ENCODE measurements at places on chromosomes 7 and 10. TPM values are rescaled to one million over a fixed set of nuclear protein-coding genes. Genes with fewer than 3 reads are reported as not detected.

The C10orf143 gene
- 0.79 TPM for total RNA-seq

The GBX1 gene
- 1.3 TPM for total RNA-seq

The SVOPL gene
- total RNA-seq, result 0.79 TPM

The CYP2C19 gene
- total RNA-seq, result 0.22 TPM

The PTF1A gene
- total RNA-seq, result 0.22 TPM

The TMEM140 gene
- total RNA-seq, result 3.4 TPM

The IDI2 gene
- total RNA-seq, result 0.11 TPM

The MEPCE gene
- total RNA-seq, result 18.5 TPM

DNA sequence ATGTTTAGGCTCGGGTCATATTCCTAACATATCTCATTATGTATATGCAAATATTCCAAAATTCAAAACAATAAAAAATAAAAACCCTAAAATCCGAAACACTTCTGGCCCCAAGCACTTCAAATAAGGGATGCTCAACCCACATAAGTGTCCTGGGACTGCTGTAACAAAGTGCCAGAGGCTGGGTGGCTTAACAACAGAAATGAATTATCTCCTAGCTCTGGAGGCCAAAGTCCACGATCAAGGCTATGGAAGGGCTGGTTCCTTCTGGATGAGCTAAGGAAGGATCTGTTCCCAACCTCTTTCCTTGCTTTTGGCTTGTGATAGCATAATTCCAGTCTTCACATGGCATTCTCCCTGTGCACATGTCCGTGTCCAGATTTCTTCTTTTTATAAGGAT lies 181.6 kb upstream of the NFE2L3 start:
- H3K27me3 ChIP-seq, result no peaks in the 10 kb centered on the region
- H3K27ac ChIP-seq, result no peak overlapping the region
- no peaks in the 10 kb centered on the region for H3K4me1 ChIP-seq
- H3K4me3 ChIP-seq, result no peak overlapping the region

- H3K36me3 ChIP-seq, result no peaks in the 10 kb centered on the region
- no peak overlapping the region for H3K27ac ChIP-seq
- DNase-seq, result no peak
Observed at GRCh38 chr10:131729361-131729760, 171.4 kb upstream of the PPP2R2D start.

DNA sequence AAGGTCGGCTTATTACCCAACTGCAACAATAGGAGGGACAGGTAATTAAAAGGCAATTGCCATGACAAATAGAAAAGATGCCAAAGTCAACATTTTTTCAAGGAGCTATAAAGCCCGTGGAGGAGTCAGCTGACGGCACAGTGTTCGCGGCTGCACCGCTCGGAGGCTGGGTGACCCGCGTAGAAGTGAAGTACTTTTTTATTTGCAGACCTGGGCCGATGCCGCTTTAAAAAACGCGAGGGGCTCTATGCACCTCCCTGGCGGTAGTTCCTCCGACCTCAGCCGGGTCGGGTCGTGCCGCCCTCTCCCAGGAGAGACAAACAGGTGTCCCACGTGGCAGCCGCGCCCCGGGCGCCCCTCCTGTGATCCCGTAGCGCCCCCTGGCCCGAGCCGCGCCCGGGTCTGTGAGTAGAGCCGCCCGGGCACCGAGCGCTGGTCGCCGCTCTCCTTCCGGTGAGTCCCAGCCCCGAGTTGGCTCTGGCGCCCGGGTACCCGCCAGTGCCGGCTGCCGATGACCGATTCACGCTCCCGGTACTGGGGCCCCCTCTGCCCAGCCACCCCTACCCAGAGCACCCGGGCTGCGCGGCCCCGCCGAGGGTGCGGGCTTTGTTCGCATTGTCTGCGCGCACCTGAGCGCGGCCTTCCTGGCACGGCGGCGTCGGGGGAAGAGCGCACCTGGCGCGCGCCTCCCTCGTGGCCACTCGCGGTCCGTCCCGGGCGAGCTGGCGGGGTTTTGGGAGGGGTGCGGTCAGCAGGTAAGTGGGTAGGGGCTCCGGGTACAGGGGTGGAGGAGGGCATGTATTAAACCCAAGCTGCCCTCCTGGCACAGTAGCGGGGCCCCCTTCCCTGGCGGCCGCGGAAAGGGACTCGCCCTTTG lies at the start of gene VWA2:
VWA2 (plus strand) TSS at position 138 of the 877 bp plus-strand sequence. CDS start 9,460 bp downstream, outside the sequence.
- H3K4me3 ChIP-seq, result peak within 1 kb of the TSS; percentile 20
- peak within 1 kb of the TSS; percentile 15 for H3K27ac ChIP-seq
- H3K27me3 ChIP-seq, result peaks cover 43% of the 10 kb centered on the region
- no peaks in the 10 kb centered on the region for H3K36me3 ChIP-seq

DNA sequence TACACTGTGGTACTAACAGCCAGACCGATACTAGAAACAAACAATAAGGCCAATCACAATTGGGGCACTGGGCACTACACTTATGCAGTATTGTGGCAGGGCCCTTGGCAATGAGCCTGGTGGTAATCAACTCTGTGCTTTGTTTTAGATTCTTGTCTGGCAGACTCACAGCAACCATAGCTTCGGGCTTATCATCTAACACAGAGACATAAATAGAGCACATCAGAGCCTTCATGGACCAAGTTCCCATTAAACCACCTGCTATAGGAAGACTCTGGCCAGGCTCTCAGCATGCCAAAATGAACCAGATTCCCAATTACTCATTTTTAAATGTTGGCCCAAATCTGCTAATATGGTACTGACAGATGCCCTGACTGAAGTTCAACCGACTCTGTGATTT lies 218.6 kb downstream of the DGKI start:
- DNase-seq, result no peak
- no peak overlapping the region for H3K27ac ChIP-seq
- H3K4me3 ChIP-seq, result no peak overlapping the region
- no peaks in the 10 kb centered on the region for H3K27me3 ChIP-seq

- H3K4me1 ChIP-seq, result peaks cover 52% of the 10 kb centered on the region
- no peaks in the 10 kb centered on the region for H3K36me3 ChIP-seq
- peaks cover 36% of the 10 kb centered on the region for H3K27me3 ChIP-seq
- no peak overlapping the region for H3K27ac ChIP-seq
- no peak for DNase-seq
- no peak overlapping the region for H3K4me3 ChIP-seq
Observed at GRCh38 chr10:43265799-43266721, 805 bp downstream of the RASGEF1A start.

DNA sequence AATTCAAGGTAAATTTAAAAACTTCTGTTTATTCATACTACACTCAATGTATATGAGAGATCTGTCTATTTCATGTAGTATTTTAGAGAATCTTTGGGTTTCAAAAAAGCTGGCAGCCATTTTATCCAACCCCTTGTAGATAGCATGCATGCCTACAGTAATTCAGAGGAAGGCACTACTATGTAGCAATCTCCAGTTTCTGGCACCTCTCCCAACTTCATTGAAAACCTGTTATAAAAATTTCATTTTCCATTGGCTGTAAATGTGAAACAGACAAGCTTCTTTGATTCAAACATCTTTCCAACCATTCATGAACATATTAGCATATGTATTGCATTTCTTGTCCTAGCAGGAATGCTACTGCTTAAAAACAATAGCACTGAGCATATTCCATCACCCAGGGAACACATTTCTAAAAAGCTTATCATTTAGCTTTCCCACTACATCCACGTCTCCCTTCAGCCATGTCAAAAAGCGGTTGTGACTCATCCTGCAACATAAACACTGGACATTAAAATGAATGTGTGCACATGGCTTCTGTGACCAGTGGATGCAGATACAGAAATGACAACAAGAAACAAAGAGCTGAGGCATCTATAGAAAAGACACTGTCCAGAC lies 330.4 kb upstream of the AOAH start:
- no peak overlapping the region for H3K27ac ChIP-seq
- H3K27me3 ChIP-seq, result no peaks in the 10 kb centered on the region
- no peak overlapping the region for H3K4me3 ChIP-seq
- no peaks in the 10 kb centered on the region for H3K4me1 ChIP-seq
- DNase-seq, result no peak

DNA sequence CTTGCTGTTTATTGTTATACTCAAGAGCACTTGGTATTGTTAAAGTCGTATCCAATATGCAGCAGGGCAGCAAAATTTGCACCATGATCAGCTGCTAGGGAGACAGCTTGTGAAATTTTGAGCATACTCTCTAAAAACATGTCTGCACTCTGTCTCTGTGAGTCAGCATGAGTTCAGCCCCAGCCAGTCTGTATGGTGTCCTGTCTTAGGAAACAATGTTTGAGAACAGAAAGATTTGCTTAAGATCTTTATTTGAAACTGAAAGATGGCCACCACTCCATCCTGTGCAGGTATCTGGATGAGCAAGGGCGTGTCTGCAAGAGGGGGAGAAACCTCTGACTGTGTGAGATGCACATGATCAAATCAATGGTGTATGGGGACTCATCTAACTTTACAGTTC lies 97.1 kb downstream of the GNAI1 start:
- no peaks in the 10 kb centered on the region for H3K27me3 ChIP-seq
- H3K27ac ChIP-seq, result no peak overlapping the region
- DNase-seq, result no peak
- no peaks in the 10 kb centered on the region for H3K4me1 ChIP-seq
- no peak overlapping the region for H3K4me3 ChIP-seq

GRCh38 chr10:15189133-15189885 lies 20.8 kb upstream of the NMT2 start:
- H3K36me3 ChIP-seq, result peaks cover 2% of the 10 kb centered on the region
- no peaks in the 10 kb centered on the region for H3K27me3 ChIP-seq
- no peak overlapping the region for H3K4me3 ChIP-seq
- H3K4me1 ChIP-seq, result no peaks in the 10 kb centered on the region
- no peak overlapping the region for H3K27ac ChIP-seq

DNA sequence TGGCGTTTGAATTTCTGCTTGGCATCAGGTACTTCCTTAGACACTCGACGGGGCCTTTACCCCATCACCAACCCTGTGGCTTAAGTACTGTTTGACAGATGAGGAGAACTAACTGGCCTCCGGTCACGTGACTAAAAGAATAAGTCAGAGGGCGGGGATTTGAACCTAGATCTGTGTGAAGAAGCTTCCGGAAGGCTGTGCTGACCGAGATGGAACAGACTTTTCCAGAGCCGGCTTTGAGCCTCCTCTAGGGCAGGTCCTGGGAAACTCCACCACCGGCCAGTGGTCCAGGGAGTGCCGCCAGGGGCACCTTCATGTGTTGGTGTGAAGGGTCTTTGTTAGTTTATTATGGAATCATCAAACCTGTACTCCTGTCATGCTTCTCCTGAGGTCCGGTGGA lies 26.9 kb downstream of the CAMK1D start:
- no peak overlapping the region for H3K27ac ChIP-seq
- no peaks in the 10 kb centered on the region for H3K27me3 ChIP-seq

DNA sequence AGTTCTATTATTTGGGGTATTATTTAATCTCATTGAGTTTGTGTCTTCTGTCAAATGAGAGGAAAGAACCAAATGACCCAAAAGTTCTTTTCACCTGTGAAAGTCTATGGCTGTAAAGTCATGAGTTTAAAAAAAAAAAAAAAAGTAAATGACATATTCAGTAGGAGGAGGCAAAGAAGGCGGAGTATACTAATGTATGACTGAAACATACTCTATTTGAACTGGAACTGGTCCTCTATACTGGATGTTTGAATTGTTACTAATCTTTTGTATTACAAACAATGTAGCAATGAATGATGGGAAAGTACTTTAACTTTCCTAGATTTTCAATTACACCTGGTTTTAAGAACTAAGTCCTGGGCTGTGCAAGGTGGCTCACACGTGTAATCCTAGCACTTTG lies 24.9 kb upstream of the GSAP start:
- no peak overlapping the region for H3K4me3 ChIP-seq
- no peaks in the 10 kb centered on the region for H3K27me3 ChIP-seq
- H3K4me1 ChIP-seq, result no peaks in the 10 kb centered on the region

DNA sequence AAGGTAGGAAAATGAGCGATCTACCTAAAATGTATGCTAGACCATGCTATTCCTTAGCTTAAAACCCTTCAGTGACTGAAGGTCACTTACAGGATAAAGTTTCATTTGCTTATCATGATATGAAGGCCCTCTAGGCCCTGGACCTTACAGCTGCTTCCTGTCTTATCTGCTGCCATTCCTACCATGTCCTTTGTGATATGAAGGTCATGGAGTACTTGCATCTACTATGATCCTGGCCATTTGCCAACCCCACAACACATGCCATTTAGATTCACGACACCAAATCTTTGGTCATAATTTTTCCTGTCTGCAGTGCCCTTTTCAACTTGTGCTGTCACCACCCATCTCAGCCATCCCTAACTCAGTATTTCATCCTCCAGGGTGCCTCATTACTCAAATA lies 181.8 kb upstream of the MDFIC start:
- H3K27me3 ChIP-seq, result no peaks in the 10 kb centered on the region
- no peak overlapping the region for H3K27ac ChIP-seq
- no peak overlapping the region for H3K4me3 ChIP-seq
- no peaks in the 10 kb centered on the region for H3K4me1 ChIP-seq
- H3K36me3 ChIP-seq, result no peaks in the 10 kb centered on the region

DNA sequence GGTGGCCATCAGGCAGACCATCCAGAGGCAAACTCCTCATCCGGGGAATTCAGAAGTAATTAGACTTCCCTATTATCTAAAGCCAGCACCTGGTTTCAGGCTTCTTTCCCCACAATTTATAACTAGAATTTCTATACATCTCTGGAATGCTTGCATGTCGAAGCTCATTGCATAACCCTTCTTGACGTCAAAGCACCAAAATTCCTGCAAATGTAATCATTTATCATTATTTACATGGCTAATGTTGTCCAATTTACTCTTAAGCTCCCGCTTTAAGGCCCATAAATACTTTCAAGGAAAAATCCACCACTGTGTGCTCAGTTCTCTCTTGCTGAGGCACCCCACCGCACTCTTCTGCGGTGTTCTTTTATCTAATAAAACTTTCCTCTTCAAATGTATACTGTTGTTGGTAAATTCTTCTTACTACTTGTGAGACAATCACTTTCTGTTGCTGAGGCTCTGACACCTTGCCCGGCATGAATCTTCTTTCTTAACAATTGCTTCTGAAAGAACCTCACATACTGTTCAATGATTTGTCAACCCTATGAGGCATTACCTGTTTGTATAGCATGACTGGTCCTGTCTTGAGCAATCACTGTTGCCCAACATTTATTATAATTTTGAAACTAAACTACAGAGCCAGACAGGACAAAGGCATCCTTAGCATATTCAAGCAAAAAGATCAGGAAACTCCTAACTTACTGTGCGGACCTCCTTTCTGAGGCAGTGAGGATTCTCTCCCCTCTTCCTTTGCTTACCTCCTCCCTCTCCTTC lies 17.4 kb upstream of the GPR141 start:
- DNase-seq, result no peak
- no peak overlapping the region for H3K4me3 ChIP-seq
- H3K36me3 ChIP-seq, result no peaks in the 10 kb centered on the region
- H3K27ac ChIP-seq, result no peak overlapping the region

GRCh38 chr7:86209036-86209435 lies 434.7 kb upstream of the GRM3 start:
- H3K27ac ChIP-seq, result no peak overlapping the region
- H3K4me3 ChIP-seq, result no peak overlapping the region
- DNase-seq, result no peak
- no peaks in the 10 kb centered on the region for H3K4me1 ChIP-seq

- peaks cover 11% of the 10 kb centered on the region for H3K4me1 ChIP-seq
- H3K27me3 ChIP-seq, result no peaks in the 10 kb centered on the region
- peak overlapping the region; percentile 21 for H3K27ac ChIP-seq
- H3K4me3 ChIP-seq, result no peak overlapping the region
- DNase-seq, result no peak
Observed at GRCh38 chr7:32588657-32589056, 93.4 kb downstream of the AVL9 start.

- no peaks in the 10 kb centered on the region for H3K27me3 ChIP-seq
- no peaks in the 10 kb centered on the region for H3K4me1 ChIP-seq
- no peak for DNase-seq
- H3K36me3 ChIP-seq, result no peaks in the 10 kb centered on the region
Observed at GRCh38 chr10:69043931-69044531, 43.9 kb upstream of the SRGN start.

- no peaks in the 10 kb centered on the region for H3K27me3 ChIP-seq
- no peak for DNase-seq
- no peaks in the 10 kb centered on the region for H3K36me3 ChIP-seq
- H3K27ac ChIP-seq, result no peak overlapping the region
- no peak overlapping the region for H3K4me3 ChIP-seq
Observed at GRCh38 chr7:18109762-18110161, 82.1 kb upstream of the PRPS1L1 start.
